SJSA1 (cell line): ENCODE measurements at places on chromosomes 6 and 20.

DNA sequence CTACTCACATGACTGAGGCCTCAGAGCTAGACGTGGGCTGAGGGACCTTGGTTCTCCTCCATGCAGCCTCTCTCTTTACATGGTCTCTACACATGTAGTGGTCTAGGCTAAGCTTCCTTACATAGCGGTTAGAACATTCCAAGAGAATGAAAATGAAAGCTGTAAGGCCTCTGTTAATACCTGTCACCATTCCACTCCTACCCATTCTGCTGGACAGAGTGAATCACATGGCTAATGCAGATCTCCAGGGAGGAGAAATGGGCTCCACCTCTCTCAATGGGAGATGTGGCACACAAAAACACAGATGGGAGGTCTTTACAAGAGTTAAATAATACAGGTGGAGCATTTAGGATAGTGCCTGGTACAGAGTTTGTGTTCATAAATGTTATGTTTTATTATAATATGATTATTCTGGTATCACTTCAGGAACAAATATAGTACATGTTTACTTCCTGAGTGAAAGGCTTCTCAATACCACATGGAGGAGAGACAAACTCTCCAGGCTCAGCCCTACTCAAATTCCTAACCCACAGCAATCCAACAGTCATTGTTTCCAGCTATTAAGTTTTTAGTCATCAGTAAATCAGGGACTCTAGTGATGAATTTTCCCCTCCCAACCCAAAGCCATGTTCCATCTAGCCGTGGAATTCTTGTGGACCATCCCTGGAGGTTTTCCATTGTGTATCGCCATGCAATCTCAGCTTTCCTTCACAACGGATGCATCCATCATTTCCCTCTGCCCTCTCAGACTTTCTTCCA lies 57.9 kb downstream of the ISM1 start:
- DNase-seq = no peak

- no peak for DNase-seq
These were observed 29.5 kb downstream of the GHRH start for GRCh38 chr20:37231947-37232630.

GRCh38 chr6:157126183-157127098 lies 196.9 kb downstream of the TMEM242 start:
- DNase-seq = no peak

DNA sequence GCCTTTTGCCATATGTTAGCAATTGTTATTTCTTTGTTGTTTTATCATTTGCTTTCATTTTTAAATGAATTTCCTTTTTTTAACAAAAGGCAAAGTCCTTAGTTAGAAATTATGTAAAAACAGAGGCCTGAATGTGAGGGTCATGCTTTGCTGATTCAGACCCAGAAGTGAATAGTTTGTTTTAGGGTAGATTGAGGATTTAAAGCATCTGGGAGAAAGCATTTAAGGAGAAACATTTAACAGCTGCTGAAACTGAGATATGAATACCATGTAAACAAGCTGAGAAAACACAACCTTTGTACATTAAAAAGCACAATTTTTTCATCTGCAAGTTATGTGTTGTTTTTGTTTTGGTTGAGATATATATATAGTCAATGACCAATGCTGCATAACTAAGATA lies 8.0 kb downstream of the HTR1B start:
- DNase-seq = no peak

GRCh38 chr6:143126574-143126941 lies 65.9 kb downstream of the AIG1 start:
- no peak for DNase-seq

GRCh38 chr6:162999575-163000285 lies 272.0 kb downstream of the PACRG start:
- DNase-seq = no peak

DNA sequence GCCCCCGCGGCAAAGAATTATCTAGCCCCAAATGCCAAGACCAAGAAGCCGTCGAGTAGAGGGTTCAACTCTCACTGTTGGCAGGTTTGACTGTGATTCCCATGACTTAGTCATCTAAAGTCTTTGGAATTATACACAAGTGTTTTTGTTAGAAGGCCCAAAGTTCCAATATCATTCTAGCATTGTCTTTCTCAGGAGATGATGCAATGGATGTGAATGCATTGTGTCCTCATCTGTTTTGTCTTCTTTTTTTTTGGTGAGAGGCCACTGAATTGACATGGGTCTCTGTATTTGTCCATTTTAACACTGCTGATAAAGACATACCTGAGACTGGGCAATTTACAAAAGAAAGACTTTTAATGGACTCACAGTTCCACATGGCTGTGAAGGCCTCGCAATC lies 290.5 kb upstream of the ZFP64 start:
- DNase-seq = no peak

DNA sequence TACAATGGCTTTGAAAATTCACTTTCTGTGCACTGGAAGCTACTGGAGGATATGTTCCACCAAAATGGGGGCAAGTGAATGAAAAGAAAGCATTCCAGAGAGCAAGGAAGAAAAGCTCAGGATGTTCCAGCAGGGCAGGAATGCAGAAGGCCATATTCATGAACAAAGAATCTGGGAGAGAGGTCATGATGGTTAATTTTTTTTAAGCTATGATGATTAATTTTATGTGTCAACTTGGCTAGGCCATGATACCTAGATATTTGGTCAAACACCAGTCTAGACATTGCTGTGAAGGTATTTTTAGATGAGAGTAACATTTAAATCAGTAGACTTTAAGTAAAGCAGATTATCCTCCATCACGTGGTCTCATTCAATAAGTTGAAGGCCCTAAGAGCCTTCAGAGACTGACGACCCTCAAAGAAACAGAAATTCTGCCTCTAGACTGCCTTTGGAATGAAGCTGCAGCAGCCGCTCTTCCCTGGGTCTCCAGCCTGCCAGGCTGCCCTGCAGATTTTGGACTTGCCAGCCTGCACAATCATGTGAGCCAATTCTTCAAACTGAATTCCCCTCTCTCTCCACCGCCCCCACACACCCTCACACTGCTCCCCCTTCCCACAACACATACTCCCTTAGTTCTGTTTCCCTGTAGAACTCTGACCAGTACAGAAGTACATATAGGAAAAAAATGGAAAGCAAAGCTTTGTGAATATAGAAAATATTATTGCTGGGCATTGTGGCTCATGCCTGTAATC lies 20.1 kb upstream of the GCM1 start:
- DNase-seq = no peak

GRCh38 chr6:63530182-63530581 lies 42.1 kb upstream of the LOC128125822 start:
- no peak for DNase-seq

DNA sequence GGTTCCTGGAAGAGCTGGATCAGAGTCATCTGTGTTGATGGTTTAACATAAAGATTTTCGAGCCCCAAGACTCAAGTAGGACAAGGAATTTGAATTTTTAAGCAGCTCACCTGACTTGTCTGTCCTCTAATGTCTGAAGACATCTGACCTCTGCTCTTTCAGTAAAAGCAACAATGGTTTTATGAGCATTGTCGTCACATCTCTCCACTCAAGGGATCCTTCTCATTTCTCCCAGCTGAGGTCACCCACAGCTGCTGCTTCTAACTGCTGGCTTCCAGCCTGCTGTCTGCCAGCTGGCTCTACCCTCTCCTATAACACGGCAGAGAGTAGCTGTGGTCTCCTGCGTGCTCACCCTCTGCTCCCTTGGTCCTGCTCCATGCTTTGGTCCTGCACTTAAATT lies 24.7 kb upstream of the HDAC2 start:
- peak; percentile 94 for DNase-seq

DNA sequence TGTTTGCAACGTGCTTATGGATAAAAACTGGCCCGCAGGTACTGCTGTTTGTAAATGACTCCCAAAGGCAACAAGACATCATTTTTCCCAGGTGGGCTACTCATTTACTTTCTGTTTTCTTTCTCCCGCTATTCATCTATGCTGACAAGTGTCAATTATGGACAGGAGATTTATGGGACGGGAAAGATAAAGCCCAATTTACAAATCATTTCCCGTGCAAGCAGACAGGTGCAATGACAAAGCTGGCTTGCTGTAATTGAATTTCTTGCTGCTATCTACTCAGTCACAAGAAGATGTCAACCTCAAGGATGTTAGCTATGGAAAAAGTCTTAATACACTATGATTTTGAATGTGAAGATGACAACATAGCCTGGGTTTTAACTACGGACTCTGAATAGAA lies 125.5 kb downstream of the EPHA7 start:
- no peak for DNase-seq

DNA sequence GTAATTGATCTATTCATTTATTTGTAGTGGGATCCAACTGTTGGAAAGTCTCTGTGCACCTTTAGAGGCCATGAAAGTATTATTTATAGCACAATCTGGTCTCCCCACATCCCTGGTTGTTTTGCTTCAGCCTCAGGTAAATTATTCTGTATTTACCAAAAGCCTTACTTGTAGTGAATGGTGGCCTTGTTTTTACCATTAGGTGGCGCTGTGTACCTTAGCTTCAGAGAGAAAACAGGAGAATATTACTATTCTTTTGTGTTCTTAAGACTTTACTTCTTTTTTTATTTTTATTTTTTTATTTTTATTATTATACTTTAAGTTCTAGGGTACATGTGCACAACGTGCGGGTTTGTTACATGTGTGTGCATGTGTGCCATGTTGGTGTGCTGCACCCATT lies 23.7 kb downstream of the PEX7 start:
- no peak for DNase-seq

DNA sequence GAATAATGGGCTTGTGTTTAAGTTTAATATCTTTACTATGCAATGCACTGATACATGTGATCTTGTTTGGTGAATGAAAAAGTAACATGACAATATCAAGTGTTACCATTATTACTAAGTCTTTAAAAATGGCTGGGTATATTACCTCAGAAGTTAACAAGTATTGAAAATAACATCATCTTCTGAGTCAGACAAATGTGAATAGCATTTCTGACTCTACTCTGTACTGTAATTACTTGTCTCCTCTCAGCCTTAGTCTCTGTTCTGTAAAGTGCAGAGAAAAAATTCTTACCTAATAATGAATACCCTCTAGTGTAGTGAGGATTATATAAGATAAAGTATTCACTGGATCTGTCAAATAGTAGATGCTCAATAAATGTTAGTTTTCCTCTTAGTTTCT lies 47.0 kb upstream of the GCLC start:
- no peak for DNase-seq

- no peak for DNase-seq
These were observed 35.7 kb downstream of the CDH4 start for GRCh38 chr20:61287583-61288275.

DNA sequence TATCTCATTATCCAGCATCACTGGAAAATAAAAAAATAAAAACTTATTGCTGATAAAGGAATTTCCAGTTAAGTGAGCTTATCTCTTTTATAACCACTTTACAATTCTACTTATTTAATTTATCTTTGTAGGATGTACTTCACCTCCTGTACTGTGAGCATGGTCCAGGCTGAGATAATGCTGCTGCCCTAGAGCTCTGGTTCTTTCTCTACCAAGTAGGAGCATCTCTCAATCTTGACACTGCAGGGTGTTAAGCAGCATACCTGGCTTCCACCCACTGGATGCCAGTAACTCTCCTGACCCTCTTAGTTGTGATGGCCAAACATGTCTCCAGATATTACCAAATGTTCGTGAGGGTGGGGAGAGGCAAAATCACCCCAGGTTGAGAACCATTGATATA lies 454.5 kb downstream of the ADGRB3 start:
- no peak for DNase-seq

DNA sequence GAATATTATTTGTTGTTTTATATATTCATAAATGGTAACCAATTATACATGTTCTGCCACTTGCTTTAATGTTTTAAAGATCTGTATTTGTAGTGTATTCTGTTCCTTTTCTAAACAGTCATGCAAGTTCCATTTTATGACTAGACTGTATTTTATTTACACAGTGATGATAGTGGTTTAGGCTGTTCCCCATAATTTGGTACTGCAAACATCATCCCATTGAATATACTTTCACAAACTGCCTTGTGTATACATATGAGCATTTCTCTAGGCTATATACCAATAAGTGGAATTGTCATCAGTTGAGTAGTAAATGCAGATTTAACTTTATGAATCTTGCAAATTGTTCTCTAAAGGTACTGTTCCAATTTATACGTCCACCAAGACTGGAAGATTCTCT lies 738.0 kb downstream of the EPHA7 start:
- no peak for DNase-seq

- DNase-seq = no peak
These were observed 46.0 kb upstream of the BHLHE23 start for GRCh38 chr20:63052571-63053431.

DNA sequence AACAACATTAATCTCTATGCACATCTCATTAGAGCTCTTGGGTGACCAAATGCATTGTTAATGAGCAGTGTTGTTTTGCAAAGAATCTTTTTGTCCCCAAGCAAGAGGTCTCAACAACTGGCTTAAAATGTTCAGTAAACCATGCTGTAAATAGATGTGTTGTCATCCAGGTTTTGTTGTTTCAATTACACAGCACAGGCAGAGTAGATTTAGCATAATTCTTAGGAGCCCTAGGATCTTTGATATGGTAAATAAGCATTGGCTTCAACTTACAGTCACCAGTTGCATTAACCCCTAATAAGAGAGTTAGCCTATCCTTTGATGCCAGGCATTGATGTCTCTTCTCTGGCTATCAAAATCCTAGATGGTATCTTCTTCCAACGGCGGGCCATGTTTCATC lies 23.3 kb downstream of the NUP153 start:
- no peak for DNase-seq

DNA sequence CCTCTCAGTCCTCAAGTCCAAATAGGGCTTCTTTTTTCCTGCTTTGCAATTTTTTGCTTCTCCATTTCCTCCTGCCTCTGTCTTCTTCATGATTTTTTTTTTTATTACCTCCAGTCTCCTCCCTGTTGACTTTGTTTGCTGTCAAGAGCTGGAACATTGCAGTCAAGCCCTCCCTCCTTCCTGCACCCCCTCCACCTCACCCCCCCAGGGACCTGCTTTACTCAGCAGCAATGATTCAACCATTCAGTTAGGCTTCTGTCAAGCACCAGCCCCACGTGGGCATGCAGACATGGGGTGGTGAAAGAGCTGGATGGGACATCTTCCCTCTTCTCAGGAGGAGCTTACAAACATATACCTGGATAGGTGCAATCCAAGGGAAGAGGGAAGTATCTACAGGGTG lies 142.4 kb downstream of the LRFN2 start:
- DNase-seq = no peak

DNA sequence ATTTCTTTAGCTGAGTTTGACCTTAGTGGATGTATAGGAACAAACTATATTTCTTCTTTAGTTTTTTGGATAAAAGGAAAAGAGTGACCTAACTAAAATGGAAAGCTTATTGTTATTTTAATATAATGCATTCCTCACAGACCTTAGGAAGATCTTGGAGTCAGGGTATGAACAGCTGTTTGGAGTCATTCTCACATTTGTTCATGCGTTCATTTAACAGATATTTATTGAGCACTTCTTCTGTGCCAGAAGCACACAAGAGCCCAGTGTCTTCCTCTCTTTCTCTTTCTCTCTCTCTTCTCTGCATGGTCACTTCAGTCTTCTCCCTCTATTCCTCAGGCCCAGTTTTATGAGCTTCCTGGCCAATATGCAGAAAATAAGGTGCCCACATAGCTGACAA lies 744.0 kb upstream of the MAP3K7 start:
- DNase-seq = no peak

- DNase-seq = no peak
These were observed 177.4 kb downstream of the MTFR2 start for GRCh38 chr6:136072691-136073090.

GRCh38 chr20:56506103-56506502 lies 18.4 kb upstream of the FAM209A start:
- no peak for DNase-seq

GRCh38 chr6:131036601-131037000 lies 26.4 kb downstream of the EPB41L2 start:
- no peak for DNase-seq
